Renal cortex interstitium (tissue), 15 donors: ENCODE measurements at places on chromosomes 5 and 9. TPM values are rescaled to one million over a fixed set of nuclear protein-coding genes. Genes with fewer than 3 reads are reported as not detected.
A peak's percentile ranks its signal among the peaks of the same experiment; 100 is the strongest.

Gene NR6A1
- polyA plus RNA-seq = 1.00 TPM

DNA sequence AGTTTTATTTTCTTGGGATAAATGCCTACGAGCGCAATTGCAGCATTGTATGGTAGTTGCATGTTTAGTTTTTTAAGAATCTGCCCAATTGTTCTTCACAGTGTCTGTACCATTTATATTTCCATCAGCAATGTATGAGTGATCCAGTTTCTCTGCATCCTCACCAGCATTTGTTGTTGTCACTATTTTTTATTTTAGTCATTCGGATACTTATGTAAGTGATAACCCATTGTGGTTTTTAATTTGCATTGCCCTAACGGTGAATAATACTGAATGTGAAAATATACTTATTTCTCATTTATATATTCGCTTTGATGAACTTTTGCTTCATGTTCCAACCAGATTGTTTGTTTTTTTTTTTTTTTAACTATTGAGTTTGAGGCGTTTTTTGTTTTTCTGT is 33.7 kb upstream of the PWWP2A start:
- no peak for DNase-seq

DNA sequence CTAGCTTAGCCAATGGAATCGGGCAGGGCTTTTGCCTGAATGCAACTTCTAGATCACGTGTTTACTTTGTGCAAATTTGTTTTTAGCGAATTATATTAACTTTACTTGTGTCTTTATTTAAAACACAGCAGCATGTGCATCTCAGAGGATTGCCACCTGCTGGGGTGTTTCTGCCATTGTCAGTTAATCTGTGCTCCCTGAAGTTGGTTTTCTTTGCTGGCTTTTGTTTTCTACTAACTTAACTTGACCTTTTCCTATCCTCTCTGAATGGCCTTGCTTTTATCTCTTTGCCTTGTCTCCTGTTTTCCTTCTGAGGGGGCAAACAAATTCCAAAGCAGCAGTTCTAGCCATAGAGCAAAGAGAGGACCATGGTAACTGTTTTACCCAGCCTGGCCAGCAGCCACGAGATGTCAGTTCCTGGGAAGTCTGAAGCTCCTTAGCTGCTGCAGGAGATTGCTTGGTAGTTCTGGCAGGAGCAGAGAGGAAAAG is 67.6 kb downstream of the ARHGEF28 start:
- no peak for DNase-seq

DNA sequence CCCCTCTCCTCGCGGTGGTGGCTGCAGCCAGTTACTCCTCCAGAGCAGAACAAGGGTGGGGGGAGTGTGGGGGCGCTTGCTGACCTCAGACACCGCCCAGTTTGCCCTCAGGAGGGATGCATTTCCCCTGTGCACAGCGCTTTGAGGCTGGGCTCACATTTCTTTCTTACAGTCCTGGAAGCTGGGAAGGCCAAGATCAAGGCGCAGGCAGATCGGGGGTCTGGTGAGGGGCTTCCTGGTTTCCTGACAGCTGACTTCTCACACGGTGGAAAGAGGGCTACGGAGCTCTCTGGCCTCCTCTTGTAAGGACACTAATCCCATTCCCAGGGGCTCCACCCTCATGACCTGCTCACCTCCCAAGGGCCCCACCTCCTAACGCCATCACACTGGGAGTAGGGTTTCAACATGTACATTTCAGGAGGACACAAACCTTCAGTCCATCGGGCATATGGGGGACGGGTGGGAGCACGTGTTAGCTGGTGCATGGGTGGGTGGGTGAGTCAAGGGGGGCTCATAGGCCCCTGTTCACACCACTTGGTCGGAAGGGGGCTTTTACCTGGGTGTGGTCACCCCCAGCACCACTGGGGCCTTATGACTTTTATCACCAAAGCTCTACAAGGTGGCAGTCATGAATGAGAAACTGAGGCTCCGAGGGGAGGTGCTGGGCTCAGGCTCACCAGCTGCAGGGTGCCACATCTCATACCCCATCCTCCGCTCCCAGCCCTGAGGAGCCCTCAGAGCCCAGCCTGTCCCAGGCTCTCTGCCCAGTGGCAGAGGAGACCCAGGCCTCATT is 7.7 kb upstream of the SCGB3A1 start:
- no peak for DNase-seq

DNA sequence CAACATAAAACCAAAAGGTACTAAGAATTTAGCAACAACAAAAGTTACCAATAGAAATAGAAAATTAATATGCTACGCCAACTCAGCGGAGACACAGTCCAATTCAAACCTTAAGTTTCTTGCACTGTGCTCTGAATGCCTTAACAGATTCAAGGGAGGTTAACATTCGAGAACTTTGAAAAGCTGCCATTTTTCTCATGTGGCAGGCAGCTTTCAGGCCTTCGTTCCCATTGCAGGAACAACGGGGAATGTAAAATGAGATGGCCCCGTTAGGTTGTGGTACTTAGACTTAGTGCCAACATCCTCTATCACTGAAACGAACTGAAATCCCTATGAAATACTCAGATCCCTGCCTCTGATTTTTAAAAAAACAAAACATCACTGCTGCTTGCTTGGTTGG is 22.4 kb downstream of the FNBP1 start:
- no peak for DNase-seq

DNA sequence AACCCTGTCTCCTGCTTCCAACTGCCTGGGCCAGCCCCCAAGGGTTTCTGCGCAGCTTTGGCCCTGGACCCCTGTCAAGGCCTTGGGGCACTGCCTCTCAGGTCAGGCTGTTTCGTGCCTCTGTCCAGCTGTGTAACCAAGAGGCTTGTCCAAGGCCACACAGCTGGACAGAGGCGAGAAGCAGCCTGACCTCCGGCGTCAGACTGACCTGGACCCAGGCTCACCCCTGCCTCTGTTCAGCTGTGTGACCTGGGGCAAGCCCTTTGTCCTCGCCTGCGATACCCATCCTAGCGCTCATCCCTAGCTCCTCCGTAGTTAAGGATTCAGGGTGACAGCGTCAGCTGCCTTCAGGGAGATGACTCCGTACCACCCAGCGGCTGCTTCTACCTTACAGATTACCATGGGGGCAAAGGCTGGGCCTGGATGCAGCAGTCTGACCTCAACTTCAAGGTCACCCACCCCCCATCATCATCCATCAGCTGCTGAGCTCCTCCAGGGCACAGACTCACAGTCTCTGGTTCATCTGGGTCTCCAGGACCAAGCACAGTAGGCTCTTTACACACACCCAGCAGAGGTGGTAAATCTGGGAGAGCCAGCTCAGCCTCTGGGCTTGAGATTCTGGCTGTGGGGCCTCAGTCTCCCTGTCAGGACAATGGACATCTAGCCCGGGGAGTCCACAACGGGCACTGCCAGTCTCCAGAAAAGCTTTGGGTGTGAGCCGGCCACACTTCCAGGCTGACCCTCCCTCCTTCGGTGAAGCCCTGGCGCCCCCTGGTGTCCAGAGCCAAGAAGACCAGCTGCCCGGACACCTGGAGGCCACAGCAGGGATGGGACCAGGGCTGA is 7.9 kb downstream of the AK1 start:
- peak; percentile 75 for DNase-seq

GRCh38 chr9:137226338-137227053 is 806 bp upstream of the RNF224 start:
- DNase-seq = no peak

Gene ELAVL2
- polyA plus RNA-seq = 5.1 TPM

GRCh38 chr9:136799854-136800657 is 3.9 kb downstream of the CCDC183 start:
- DNase-seq = peak; percentile 79

GRCh38 chr5:35188031-35188457 is 42.2 kb downstream of the PRLR start:
- DNase-seq = no peak

DNA sequence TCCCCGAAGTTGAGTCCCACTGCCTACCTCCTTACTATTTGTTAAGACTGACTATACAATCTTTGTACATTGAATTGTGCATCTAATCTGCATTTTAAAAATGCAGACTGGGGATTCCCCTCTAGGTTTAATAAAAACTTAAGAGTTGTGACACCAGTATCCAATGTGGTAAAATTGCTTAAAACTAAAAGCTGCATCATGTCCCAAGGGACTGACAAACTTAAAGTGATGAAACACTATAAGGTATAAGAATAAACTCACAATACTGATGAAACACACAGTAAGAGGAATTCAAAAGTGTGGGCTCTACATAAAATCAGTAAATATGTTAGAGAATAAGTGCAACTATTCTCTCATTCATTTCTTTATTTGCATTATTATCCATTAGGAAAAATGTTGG is 1905.1 kb downstream of the MAT2B start:
- no peak for DNase-seq

DNA sequence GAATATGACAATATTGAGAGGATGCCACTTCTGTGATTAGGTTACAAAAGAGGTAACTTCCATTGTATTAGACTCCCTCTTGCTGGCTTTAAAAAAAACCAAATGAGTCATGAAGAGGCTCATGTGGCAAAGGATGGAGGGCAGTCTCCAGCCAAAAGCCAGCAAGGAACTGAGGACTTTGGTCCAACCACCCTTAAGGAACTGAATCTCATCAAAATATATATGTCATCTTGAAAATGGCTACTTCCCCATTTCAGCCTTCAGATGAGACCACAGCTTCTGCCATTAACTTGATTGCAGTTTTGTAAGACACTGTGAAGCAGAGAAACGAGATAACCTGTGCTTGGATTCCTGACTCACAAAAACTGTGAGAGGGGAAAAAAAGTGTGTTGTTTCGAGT is 15.5 kb upstream of the TRIM32 start:
- DNase-seq = no peak

GRCh38 chr5:134536876-134537275 is 11.4 kb downstream of the JADE2 start:
- no peak for DNase-seq

Gene TESK1
- polyA plus RNA-seq = 38.5 TPM

DNA sequence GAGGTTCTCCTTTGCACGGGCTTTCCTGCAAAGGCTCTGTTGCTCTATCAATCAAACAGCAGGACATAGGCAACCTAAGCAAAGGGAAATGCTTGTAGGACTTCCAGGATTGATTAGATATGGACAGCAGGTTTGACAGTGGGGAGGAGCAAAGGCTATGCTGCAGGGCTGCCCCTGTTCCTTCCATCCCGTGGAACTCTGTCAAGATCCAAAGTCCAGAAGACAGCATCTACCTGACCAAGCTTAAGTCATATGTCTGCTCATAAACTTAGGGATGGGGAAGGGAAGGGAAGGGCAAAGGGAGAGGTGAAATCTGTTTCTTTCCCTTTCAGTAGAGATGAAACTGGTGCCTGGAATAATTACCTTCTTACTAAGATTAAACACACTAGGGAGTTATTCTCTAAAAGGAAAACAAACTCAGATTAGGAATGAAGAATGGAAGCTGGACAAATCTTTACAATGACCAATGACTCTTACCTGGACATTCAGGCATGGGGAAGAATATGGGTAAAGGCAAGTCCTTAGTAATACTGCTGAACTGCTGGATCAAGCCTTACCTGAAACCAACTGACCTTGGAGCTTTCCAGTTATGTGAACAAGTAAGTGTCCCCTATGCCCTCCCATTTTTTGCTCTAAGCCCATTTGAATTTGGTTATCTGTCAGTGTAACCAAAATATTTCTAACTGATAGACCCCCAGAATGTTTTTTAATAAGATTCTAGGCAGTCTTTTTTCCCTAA is 8.4 kb upstream of the ACOT12 start:
- DNase-seq = no peak

Gene CEL
- 3.3 TPM for polyA plus RNA-seq

Gene BHMT2
- 42.3 TPM for polyA plus RNA-seq

Gene IL17B
- 0.62 TPM for polyA plus RNA-seq

GRCh38 chr5:28499766-28500290 is 1461.4 kb upstream of the CDH9 start:
- no peak for DNase-seq

Gene PROB1
- 4.3 TPM for polyA plus RNA-seq

Gene C5orf34
- 5.9 TPM for polyA plus RNA-seq

GRCh38 chr5:43482490-43483297 is 971 bp downstream of the TMEM267 start:
- DNase-seq = no peak

Gene NR4A3
- polyA plus RNA-seq = 0.39 TPM

Gene RXRA
- 44.8 TPM for polyA plus RNA-seq

- DNase-seq = no peak
Observed at GRCh38 chr5:174097486-174098185, 52.1 kb downstream of the NSG2 start.

Gene LCP2
- polyA plus RNA-seq = 3.3 TPM

GRCh38 chr9:127941961-127942215 is 4.2 kb upstream of the DPM2 start:
- DNase-seq = no peak

DNA sequence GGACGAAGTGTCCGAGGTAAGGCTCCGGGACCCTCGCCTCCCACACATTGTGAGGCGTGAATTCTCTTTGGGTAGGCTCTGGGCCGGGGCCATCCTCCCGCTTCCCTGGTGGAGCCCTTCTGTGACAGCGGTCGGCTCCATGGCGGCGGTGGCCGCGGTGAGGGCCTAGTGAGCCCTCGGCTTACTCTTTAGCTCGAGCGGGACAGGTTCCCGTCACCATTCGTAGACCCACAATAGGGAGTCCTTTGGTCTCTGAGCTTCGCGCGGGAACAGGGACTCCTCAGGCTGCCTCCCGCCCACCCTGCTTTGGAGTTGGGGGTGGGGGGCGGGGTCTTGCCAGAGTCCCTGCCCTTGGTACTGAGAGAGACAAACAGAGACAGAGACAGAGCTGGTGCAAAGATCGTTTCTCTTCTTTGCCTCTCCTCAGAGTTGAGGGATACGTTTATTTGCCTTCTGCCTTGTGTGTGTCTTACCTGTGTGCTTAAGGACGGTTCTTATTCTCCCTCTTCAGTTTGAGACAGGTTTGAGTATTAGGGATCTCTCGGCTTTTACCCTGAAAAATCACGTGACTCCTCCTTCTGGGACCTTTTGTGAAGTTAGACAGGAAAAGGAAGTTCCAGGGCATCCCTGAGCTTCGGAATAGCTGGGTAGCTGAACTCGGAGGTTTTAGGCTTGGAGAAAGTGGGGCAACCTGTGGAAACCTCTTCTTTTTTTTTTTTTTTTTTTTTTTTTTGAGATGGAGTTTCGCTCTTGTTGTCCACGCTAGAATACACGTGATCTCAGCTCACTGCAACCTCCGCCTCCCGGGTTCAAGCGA is 833 bp downstream of the ANKHD1 start:
- peak; percentile 45 for DNase-seq

DNA sequence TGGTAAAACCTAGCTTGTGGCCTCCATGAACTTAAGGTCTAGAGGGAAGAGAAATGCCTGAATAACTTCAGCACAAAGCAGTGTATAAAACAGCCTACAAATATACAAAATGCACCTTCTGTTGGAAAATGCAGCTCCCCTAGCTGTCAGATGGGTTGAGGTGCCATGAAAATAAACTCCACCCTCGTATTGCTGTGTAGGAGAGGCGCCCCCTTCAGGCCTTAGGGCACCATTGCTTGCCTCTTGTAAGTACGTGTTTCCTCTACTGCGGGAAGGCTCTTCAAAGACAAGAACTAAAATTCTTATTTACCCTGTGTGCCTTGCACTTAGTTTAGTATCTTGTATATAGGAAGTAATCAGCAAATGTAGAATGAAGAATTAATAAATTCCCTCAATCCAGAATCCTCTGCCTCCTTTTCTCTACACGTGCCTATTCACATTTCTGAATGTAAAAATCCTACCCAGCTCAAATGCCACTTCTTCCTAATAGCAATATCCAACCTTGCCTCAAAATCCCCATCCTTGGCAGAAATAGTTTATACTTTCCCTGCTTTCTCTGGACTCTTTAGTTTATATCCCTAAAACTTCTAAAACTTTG is 393.7 kb upstream of the PDE4D start:
- DNase-seq = no peak
